ENCODE measurements at places on chromosomes 7 and 10.

- DNase-seq, result no peak
Measured at GRCh38 chr7:143492799-143493739, 15.4 kb downstream of the TAS2R41 start.

DNA sequence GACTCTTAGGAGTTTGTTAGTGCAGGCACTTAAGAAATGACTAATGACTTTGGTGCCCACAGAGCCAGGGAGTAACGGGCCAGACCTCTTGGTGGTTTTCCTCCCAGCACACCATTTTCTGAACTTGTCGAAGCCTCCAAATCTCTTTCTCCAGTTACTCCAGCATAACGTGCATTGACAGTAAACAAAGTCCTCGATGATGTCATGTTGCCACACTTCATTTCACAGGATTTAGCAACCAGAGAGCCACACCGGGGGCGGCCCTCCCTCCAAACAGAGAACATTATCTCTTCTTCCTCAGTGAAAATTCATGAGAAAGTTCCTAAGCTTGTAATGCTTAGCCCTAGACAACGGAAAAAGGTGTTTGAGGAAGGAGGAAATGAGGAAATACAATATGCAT, 4.0 kb upstream of the SVOPL start:
- no peak for DNase-seq

DNA sequence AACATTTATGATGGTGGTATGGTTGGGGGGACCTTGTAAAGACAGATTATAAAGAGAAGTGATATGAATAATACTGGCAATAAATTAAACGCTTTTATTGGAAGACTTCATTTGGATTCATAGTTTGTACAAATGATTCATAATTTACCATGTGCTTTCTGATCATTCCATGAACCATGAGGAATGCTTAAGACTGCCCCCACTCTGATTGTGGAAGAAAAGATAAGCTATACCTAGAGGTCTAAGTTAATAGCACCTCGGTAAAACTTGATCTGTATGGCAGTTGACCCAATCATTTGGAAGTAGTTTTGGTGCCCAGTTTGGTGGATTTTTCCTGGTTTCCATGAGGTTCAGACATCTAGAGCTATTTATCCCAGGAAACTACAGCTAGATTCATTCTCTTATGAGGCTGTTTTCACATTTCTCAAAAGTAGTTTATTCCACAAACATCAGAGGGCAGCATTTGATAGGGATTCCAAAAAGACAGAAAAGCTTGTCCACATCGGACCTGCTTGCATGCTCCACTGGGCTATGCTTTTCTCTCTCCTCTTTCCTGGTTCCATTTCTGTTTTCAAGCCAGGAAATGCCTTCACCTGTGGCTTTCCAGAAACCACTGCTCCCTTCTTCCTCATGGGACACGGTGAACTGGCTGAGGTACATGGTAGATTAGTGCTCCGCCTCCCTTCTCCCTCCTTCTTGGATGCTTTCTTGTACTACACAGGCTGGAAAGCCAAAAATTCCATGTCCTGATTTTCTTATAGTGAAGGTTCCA, 29.2 kb downstream of the TFAM start:
- no peak for DNase-seq

GRCh38 chr7:8260871-8261694, 884 bp downstream of the ICA1 start:
- no peak for DNase-seq

- DNase-seq, result no peak
Measured at GRCh38 chr10:3877211-3878000, 92.4 kb upstream of the KLF6 start.
